Hematopoietic multipotent progenitor cell treated with erythropoietin and hydrocortisone succinate and interleukin-3 and kit ligand, for 6 days (in vitro differentiated cells): ENCODE measurements at places on chromosomes 4 and X.
A peak's percentile ranks its signal among the peaks of the same experiment; 100 is the strongest.

- peak; percentile 29 for DNase-seq
These were observed 514 bp downstream of the FANCB start for GRCh38 chrX:14872355-14872754.

DNA sequence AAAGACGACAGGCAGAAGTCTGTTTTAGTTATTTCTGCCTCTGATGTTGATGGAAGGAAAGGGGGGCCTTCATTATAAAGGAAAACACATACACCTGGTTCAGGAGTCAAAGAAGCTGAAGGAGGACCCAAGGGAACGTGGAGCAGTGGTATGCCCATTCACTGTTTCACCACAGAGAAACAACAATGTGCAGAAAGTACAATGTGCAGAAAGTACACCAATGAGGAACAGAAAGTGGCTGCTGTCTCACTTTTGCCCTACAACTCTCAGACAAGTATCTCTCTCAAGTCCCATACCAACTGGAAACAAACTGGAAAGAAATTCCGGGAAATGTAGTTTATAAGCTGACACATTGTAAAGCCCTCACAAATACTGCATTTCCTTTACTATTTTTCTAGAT is 564.5 kb downstream of the TRAM1L1 start:
- no peak for DNase-seq

- DNase-seq: no peak
These were observed 1118.7 kb downstream of the SH3BGRL start for GRCh38 chrX:82320569-82320968.

GRCh38 chrX:13151828-13152517 is 107.6 kb upstream of the FAM9C start:
- peak; percentile 22 for DNase-seq

GRCh38 chr4:98519268-98519977 is 139.0 kb downstream of the TSPAN5 start:
- no peak for DNase-seq
